ENCODE measurements at places on chromosomes 5 and 9.

- DNase-seq = no peak
These were observed 19.8 kb upstream of the MCTP1 start for GRCh38 chr5:95304711-95305110.

GRCh38 chr5:139458580-139459407 lies 3.7 kb downstream of the ECSCR start:
- peak; percentile 81 for DNase-seq

GRCh38 chr5:151134228-151134627 lies 23.4 kb downstream of the ANXA6 start:
- DNase-seq = no peak

- no peak for DNase-seq
These were observed 412.5 kb downstream of the CCDC171 start for GRCh38 chr9:15965246-15965745.

- no peak for DNase-seq
These were observed 196.6 kb upstream of the IER5L start for GRCh38 chr9:129374651-129375050.

GRCh38 chr5:109825450-109825849 lies 135.7 kb downstream of the MAN2A1 start:
- DNase-seq = no peak

DNA sequence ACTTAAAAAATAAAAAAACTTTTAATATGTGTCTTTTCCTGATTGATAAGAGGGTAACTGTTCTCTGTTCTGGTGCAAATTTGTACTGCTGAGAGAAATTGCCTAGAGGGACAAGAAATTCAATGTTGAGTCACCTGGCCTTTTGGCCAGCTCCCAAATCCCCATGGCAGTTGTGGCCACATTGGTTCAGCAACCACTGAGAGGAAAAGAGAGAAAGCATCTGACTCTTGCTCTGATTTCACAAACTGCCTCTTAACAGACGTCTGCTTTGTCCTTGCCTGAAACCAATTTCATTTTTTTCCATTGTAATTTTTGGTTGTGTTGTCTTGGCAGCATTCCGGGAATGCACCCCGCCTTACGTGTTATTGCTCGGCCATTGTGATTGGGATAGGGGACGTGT lies 42.4 kb downstream of the NTRK2 start:
- DNase-seq = no peak

DNA sequence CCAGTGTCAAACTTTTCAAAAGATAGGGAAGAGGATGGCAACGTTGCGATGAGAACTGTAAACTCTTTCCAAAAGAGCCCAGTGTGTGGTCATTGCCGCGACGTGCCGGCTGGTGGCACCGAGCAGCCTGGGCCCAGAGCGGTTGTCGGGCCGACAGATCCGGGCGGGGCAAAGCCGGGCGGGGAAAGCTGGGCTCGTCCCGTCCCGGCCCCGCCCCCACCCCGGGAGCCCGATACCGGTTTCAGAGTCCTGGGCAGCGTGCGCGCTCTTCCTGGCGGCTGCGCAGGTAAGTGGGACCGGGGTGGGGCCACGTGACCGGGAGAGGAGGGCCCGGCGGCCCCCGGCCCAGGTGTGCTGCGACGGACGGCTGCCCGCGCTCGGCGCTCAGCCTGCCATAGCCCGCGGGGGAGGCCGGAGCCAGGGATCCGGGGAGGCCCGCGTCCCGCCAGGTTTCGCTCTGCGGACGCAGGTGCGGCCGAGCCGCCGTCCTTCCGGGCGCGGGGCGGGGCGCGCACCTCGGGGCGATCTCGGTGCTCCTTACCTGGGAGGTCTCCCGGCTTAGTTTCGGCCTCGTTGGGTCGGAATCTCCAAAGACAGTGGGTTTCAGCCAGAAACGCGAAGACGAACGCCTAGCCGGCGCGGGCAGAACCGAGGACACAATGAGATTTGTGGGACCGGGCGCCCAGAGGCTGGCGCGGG lies at the start of gene MARVELD2:
TSS of gene MARVELD2 (plus strand) at position 232 of the 699 bp plus-strand sequence. CDS start 4,270 bp downstream, outside the sequence.
- DNase-seq = peak; percentile 32

DNA sequence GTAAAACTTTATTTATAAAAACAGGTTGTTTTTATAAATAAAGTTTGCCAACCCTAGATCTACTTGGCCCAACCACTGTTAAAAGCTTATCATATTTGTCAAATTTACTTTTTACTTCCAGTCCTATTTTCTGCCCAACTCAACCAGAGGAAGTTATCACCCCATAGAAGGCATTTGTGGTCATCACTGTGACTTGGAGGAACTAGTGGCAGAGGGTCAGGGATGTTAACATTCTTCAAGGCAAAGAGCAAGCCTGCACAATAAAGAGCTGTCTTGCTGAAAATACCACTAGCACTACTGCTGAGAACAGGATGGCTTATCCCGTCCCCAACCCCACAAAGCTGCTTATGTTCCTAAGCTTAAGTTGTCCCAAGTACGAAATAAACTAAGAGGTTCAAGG lies 22.3 kb downstream of the TTC33 start:
- DNase-seq = no peak

DNA sequence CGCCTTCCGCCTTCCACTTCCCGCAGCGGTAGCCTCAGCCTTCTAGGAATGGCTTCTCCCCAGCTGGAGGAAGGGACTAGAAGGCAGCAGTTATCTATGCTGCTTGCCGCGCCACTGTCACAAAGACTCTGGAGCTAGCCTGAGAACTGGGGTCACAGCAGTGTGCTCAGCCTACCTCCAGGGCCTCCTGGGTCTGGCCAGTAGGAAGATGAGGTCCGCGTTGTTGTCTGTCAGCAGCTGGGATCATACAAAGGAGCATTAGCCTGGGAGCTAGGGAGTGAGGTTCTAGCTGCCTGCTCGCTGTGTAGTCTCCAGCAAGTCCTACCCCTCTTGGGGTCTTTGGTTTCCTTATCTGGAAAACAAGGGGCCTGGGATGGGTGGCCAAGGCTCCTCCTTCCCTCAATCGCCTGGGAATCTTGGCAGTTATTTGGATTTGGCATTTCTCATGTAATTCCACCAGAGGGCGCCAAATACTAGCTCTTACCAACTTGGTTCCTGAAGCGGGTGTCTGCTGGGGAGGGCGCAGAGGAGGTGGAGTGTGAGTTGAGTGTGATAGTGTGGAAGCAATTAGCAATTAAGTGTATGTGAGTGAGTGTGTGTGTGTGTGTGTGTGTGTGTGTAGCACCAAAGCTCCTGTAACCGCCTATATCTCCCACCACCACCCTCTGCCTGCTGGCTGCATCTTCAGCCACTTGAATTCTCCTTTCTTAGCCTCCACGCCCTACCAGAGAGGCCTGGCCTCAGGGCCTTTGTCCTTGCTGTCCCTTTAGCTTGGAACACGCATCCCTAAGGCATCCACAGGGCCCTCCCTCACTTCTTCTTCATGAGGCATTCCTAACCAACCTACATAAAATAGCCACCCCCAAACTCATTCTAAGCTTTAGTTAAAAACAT lies 97.1 kb downstream of the ENTREP1 start:
- peak; percentile 40 for DNase-seq

DNA sequence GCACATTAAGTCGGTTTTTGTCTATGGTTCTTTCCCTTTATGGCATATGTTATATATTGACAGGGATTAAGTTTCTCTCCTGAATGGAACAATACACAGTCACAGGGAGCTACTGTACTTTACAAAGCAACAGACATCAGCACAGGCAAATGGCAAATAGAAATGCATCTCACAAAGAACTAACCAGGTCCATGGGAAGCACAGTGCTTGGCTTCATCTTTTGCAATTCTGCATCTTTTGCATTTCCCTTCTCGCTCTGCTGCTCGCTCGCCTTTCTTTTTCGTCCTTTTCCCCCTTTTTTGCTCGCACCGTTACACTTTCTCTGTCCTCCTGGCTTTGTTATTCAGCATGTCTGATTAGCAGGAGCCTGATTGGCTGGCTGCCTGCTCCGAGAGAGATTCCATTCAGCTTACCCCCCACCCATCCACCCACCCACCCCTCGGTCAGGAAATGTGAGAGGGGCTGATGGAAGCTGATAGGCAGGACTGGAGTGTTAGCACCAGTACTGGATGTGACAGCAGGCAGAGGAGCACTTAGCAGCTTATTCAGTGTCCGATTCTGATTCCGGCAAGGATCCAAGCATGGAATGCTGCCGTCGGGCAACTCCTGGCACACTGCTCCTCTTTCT lies at the start of gene ADAMTSL1:
TSS of gene ADAMTSL1 (plus strand) at position 502 of the 628 bp plus-strand sequence. CDS start at position 582, 80 bp downstream.
- no peak for DNase-seq

DNA sequence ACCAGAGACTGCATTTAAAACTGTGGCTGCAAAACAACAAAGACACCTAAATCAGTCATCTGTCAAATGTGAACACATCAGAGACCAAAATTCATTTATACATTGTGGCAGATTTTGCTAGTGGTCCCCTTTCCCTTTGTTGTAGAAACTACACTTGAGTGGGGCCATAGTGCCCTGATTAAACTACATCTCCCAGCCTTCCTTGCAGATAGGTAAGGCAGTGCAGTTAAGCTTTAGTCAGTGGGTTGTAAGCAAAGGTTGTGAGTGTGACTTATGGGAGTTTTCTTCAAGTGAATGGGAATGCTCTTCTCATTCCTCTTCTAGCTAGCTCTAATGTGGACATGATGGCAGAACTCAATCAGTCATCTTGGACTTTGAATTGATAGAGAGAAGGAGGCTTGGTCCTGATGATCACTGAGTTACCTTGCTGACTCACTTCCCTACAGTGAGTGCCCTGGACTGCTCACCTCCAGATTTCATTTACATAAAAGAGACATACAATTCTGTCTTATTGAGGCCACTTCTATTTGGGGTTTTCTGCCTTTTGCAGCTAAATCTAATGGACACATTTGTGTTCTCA lies 35.2 kb upstream of the SPARC start:
- no peak for DNase-seq

DNA sequence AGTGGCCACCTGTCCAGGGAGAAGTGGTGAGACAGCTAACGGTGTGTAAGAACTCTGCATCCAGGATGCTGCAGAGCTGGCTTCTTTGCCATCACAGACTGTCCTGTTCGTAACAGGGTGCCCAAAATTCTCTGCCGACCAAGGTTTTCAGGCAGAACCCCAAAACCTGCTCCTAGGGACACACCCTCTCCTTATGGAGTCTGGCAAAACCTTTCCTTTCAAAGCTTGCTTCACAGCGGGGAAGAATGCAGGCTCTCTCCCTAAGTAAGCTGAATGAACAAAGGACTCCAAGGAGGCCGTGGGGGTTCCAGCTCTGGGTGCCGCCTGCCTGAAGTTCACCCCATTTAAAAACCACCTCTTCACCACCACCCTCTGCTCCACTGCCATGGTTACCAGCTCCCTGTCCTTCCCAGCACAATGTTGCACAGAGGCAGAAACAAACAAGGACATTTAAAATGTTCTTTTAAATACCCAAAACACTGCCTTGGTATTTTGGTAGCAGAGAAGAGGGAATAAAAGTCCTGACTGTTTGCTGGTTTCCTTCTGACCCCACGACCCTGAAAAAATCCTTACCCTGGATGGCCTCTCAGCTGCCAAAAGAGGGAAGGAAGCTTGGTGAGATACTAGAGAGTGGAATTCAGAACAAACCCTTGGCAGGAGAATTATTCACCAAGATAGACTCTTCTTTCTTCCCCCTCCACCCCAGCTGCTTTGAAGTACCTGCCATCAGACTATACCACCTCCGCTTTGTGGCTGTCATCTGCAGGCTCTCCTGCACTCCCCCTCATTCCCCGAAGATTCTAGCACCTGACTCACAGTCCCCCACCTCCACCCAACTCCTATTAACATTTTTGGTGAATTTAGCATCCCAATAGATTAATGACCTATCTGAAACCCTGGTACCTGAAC lies 7.1 kb upstream of the KLF9 start:
- DNase-seq = peak; percentile 23

- peak; percentile 18 for DNase-seq
These were observed 45.9 kb upstream of the JAK2 start for GRCh38 chr9:4939118-4939561.

GRCh38 chr5:35246900-35247647 lies 16.8 kb upstream of the PRLR start:
- DNase-seq = no peak

Measured in CD4-positive, alpha-beta T cell treated with Interleukin-1 beta for 1 hour (primary cell).